Stimulated activated CD8-positive, alpha-beta memory T cell treated with anti-CD3 and anti-CD28 coated beads, Interleukin-2, amount 100 ng/mL, for 1 hour (primary cell): ENCODE measurements at places on chromosomes 7 and 10.

- DNase-seq, result no peak
These were observed 9.5 kb downstream of the SEMA3D start for GRCh38 chr7:85177316-85177715.

- DNase-seq, result no peak
These were observed 82.3 kb downstream of the FAM241B start for GRCh38 chr10:69712342-69712741.

DNA sequence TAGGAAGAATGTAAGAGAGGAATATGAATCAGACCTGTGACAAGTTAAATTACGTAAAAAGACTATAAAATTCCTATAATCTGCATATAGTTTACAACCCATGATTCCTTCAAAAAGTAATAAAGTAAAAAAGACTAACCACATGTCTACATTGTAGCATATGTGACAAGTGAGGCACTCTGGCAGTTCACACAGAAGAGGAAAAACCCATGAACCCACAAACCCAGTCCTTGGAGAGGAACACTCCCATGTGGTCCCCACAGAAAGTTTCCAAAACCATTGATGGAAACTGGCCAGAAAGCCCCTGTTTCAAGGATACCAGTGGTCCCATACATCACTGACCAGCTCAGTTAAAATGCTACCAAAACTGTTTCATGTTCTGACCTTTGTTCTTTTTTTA is 15.7 kb downstream of the KDM7A start:
- no peak for DNase-seq

DNA sequence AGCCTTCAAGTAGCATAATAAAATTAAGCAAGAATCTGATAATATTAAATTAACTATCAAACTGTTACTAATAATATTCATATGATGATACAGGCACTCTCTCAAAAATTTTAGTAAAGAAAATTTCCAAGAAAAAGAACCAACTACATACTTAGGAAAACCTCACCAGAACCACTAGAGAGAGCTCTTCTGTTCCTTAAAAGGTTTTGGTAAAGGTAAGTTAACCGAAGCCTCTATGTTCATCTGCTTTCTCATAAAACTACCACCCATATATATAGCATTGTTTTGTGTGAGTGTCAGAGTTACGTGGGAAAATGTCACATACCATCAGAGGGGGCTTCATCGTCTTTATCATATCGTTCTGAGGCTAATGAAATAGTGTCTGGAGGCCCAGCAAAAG is 20.7 kb downstream of the SKAP2 start:
- no peak for DNase-seq

DNA sequence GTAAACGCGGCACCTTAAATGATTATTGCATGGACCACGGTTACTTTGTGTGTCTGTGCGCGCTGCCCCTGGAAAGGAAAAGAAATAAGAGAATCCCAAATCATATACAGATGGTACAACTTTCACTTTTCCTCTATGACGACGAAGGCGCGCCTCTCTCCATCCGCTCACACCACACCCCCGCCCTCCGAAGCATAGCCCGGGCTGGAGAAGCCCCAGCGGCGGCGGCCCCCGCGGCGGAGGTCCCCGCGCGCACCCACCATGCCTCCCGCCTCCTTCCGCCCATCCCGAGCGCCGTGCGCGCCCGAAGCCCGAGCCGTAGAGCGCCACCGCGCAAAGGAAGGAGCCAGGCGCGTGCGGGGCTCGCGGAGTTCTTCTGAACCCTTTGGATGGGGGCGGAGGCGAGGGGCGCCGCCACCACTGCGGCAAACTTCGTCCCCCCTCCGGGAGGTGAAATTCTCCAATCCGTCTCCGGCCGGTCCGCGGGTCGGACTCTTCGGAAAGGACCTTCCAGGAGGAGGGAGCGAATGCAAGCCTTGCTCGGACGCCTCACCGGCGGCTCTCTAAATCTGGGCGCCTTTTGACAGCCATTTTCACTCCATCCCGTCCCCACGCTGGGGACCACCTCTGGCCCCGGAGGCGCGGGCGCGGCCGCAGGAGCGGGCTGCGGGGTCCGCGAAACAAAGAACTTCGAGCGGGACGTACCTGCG is 588 bp downstream of the GLI3 start:
- no peak for DNase-seq

GRCh38 chr10:122263971-122264370 is 7.1 kb upstream of the BTBD16 start:
- DNase-seq, result no peak

DNA sequence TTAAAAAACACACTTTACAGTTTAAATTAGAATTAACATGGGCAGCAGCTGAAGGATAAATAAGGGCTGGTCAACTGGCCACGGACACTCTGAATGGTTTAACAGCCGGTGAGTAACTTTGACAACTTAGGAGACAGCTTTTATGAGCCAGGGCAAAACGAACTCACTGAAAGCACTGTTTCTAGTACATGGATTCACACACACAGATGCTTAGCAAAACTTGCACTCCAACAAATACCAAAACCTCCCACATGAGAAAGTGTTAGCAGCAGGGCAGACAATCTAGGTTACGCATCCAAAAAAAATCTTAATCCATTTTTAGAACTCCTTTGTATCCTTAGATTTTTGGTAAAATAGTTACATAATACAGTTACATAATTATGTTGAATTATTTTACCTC is 486.4 kb downstream of the PHTF2 start:
- no peak for DNase-seq

DNA sequence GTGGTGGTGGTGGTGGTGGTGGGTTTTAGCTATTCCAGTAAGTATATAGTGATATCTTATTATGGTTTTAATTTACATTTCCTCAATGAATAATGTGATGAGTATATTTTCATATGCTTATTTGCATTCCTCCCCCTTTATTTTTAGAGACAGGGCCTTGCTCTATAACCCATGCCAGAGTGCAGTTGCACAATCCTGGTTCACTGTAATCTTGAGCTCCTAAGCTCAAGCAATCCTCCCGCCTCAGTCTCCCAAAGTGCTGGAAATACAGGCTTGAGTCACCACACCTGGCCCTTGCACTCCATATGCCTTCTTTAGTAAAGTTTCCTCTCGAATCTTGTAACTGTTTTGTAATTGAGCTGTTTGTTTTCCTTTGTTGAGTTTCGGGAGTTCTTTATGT is 577.7 kb upstream of the AUTS2 start:
- DNase-seq, result no peak

DNA sequence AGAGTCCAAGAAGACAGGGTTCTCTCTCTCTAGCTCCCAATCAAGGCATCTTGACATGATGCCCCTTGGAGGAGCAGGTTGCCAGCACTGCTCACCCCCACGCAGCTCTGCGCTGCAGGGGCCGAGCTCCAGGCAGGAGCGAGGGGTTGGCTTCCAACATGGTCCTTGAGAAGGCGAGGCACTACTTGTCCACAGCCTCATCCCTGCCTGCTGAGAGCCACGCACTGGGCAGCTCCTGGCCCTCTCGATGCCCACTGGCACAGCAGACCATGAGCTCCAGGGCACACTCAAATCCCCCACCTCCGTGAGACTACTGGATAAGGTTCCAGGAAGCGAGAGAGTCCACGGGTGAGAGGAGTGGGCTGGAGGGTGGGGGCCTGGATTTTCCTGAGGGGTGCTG is 31.1 kb downstream of the RAMP3 start:
- no peak for DNase-seq

DNA sequence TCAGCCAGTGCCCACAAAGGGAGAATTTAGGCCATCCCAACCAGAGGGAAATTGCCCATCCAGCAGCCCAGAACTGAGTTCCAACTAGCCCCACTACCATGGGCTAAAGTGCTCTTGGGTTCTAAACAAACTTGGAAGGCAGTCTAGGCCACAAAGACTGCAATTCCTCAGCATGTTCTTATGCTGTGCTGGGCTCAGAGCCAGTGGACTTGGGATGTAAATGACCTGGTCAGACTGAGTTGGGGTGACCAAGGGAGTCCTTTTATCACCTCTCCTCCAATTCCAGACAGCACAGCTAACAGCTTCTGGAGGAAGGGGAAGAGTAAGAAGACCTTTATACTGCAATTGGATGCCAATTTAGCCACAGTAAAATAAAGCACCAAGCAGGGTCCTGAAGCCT is 607.2 kb upstream of the KCND2 start:
- no peak for DNase-seq

- DNase-seq, result no peak
These were observed 21.1 kb downstream of the C7orf33 start for GRCh38 chr7:148611692-148612091.

DNA sequence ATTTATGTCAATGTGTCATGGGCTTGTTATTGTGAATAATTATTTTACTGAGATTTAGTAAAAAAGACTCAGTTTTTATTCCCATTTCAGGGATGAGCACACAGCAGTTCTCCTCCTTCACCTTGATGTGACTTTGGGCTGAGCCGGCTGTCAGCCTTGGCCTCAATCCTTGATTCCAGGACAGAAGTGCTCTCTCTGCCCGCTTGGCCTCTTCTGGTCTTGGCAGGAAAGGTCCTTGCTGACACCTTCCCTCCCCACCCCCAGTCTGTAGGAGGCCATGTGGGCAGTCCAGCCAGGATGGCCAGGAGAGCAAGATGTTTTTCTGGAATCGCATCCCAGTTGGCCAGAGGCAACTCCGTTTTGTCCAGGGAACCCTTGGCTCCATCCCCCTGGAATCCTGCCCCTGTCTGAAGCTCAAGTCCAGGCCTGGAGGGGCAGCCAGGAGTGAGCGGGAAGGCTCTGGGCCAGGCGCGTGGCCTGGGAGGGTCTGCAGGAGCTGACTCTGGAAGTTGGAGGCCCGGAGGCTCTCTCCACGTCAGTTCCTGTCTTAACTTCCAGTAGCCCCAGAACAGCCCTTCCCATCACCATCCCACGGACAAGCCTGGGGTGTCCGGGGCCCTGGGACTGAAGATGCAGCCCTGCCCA is 100.9 kb downstream of the PDGFA start:
- DNase-seq, result no peak

- no peak for DNase-seq
These were observed 85.8 kb downstream of the LHFPL3 start for GRCh38 chr7:104414216-104414615.

DNA sequence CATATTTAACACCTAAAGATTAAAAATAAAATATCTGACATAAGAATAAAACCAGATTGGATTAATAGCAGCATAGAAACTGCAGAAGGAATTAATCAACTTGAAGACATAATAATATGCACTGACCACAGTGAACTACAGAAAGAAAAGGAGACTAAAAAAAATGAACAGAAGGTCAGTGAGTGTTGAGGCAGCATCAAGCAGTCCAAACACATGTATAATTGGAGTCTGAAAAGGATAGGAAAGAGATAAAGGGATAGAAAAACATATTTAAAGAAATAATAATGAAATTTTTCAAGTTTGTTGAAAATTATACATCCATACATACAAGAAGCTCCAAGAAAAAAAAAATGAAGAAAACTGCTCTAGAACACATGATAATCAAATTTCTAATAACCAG is 756.2 kb downstream of the GATA3 start:
- DNase-seq, result no peak

DNA sequence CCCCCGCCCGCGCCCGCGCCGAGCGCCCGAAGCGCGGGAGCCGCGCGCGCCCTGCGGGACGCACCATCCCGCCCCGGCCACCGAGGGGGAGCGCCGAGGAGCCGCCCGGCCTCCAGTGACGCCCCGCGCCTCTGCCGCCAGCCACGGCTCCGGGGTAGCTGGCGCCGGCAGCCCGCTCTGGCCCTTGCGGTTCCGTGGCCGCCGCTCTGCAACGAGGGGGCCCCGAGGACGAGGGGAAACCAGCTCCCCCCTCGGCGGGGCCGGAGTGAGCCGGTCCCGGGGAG is at the start of gene PAXIP1:
TSS of gene PAXIP1 (minus strand) at position 33 of the 284 bp plus-strand sequence. CDS start 195 bp downstream, outside the sequence.
- DNase-seq, result no peak

- DNase-seq, result no peak
These were observed 15.2 kb upstream of the GJC3 start for GRCh38 chr7:99944497-99945070.

DNA sequence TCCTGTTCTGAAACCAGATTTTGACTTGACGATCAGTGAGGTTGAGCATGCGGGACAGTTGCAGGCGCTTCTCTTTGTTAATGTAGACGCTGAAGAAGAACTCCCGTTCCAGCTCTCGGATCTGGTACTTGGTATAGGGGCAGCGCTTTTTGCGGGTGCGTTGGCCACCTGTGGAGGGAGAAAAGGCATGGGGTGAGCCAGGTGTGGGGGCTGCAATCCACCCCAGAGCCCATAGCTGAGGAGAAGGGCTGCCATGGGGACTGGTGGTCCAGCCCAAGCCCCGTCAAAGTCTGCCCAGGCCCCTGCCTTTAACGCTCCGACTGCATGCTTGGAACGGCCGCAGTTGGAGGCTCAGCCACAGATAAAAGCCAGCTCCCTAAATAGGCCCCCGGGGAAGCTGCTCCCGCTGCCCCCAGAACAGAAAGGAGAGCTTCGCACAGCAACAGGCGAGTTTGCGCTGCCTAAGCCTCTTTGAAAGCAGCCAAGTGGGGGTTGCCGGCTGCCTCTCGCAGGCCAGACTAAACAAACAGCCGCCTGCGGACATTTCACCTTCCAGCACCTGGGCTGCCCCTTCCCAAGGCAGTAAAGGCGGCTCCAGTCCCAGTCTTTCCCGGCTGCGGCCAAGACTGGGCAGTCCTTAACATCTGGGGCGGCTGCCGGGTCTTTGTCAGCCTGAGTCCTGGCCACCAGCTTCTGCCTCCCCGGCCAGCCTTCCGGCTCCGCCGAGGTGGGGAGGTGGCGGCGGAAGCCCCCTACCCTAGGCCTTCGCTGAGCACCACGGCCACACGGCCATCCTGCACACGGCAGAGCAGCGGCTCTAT is 2.0 kb downstream of the HOXA11 start:
- no peak for DNase-seq

- no peak for DNase-seq
These were observed 21.8 kb upstream of the LRRC4 start for GRCh38 chr7:128053023-128053422.
